ENCODE measurements at places on chromosomes 2 and 18.
A peak's percentile ranks its signal among the peaks of the same experiment; 100 is the strongest.

- no peak for DNase-seq
Measured at GRCh38 chr2:225930687-225931086, 531.2 kb downstream of the NYAP2 start.

GRCh38 chr2:231069379-231070054 lies 12.8 kb downstream of the PSMD1 start:
- DNase-seq: no peak

DNA sequence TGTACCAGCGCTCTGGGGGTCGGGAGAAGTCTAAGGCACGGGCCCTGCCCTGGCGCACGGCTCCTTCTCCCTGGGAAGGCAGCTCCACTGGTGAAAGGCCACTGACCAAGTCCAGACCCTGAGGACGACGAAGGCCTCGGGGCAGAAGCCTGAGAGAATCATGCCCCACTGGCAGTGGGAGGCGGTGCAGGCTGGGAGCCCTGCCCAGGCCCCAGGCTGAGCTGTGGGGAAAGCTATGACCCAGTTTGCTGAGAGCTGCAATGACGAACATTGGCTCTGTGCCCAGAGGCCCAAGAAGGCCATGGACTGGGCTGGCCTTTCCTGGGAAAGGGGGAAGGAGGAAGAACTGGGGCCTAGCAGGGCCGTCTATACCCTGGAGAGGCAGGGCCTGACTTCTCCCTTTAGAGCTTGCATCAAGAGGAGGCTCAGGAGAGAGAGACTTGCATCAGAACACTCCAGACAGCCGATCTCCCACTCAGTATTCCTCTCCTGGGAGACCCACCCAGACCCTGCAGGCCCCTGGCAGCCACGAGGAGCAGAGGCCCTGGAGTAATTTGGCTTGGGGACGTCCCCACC lies 32.9 kb downstream of the HS1BP3 start:
- DNase-seq: peak; percentile 93

GRCh38 chr2:1278125-1278524 lies 135.1 kb upstream of the TPO start:
- no peak for DNase-seq

- DNase-seq: no peak
Measured at GRCh38 chr2:179538406-179539123, 273.9 kb upstream of the SESTD1 start.

DNA sequence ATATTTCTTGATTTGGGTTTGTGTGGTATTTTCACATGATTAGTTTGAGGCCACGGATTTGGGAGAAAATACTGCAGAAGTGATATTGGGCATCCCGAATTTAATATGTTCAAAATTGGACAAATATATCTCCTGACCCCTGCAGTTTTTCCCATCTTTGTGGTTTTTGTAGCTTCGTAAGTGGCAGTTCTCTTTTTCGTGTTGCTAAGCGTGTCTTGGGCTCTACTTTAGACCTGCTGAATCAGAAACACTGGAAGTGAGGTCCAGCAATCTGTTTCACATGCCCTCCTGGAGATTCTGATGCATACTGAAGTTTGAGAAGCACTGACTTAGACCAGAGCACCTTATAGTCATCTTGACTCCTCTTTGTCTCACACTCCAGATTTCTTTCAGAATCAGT lies 98.3 kb downstream of the EPB41L5 start:
- DNase-seq: no peak

GRCh38 chr2:46173636-46174250 lies 123.5 kb upstream of the EPAS1 start:
- DNase-seq: no peak

- no peak for DNase-seq
Measured at GRCh38 chr2:64978514-64979268, 10.5 kb upstream of the SLC1A4 start.

GRCh38 chr2:237440819-237441281 lies 26.9 kb upstream of the COL6A3 start:
- DNase-seq: no peak

Measured in Calu3 (cell line).